CD4-positive, CD25-positive, alpha-beta regulatory T cell (primary cell): ENCODE measurements at places on chromosomes 11 and 22.

DNA sequence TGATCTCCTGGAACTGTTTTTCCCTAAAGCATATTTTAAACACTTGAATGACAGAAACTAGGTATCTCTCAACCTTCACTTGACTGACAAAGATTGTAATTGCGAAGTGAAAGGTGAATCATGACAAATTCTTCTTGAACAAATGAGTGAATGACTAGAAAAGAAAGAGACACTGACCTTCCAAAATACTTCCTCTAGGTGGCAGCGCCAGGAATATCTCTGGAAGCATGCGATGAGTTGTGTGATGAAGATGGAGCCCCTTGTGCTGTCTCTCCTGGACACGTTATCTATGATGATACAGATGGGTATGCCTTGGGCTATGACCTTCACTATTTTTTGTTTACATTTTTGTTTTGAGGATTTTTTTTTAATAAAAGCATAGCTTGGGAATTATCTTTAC is 7.0 kb upstream of the CASP12 start:
- DNase-seq: no peak

- no peak for DNase-seq
Observed at GRCh38 chr11:125663910-125664309, 16.7 kb downstream of the ACRV1 start.

DNA sequence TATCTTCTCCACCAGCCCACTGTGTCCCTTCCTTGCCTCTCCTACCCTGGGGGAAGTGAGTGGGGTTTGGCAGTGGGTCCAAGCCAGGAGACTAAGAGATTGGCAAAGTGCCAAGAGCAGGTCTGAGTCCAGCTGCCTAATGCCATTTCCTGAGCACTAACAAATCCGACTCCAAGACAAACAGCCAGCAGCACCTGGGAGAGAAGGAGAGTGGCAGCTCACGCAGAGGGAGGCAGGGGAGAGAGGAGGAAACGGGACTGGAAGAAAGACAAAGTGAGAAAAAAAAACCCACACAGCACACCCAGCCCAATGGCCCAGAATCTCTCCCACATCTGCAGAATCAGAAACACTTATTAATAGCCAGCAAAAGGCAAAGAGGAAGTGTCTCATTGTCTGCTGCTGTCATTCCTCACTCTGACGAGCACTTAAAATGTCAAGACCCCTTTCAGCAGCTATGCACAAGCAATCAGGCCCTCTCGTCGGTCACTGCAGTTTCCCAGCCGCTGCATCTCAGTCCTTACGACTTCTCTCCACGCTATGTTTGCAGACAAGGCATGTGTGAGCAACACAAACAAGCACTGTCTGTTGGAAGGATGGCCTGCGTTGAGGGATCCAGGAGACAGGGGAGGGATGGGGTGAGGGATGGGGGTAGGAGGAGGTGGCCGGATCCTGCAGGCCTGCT is 558.4 kb upstream of the CADM1 start:
- no peak for DNase-seq

DNA sequence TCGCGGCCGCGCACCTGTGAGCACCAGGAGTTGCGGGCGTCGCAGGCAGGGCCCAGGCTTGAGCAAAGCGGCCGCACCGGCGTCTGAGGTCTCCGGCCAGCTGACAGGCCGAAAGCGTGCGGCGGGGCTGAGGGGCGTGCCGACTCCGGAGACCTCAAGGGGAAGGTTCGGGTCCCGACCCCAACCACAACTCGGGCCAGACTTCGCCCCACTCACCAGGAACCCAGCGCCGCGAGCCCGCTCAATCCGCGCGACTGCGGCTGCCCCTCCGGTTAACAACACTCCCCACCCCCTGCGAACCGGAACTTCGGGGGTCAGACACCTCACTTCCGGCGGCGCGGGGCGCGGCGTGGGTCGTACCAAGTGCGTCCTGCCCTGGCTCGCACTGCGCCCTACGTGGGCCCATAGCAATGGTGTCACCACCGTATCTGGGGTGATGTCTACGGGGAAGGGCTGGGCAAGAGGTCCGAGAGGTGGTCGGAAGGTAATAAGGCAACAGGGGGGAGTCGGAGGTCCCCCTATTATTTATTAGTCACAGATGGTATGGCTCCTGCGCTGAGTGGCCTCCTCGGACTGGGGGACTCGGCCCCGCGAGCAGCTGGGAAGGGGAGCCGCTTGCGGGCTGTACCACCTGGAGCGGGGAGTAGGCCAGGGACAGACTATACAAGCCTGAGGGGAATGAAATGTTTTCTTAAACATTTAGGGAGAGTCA is at the start of gene SYVN1:
Gene SYVN1, minus strand, starts transcription at position 280 of the 712 bp plus-strand sequence. CDS start 918 bp downstream, outside the sequence.
- peak; percentile 94 for DNase-seq

DNA sequence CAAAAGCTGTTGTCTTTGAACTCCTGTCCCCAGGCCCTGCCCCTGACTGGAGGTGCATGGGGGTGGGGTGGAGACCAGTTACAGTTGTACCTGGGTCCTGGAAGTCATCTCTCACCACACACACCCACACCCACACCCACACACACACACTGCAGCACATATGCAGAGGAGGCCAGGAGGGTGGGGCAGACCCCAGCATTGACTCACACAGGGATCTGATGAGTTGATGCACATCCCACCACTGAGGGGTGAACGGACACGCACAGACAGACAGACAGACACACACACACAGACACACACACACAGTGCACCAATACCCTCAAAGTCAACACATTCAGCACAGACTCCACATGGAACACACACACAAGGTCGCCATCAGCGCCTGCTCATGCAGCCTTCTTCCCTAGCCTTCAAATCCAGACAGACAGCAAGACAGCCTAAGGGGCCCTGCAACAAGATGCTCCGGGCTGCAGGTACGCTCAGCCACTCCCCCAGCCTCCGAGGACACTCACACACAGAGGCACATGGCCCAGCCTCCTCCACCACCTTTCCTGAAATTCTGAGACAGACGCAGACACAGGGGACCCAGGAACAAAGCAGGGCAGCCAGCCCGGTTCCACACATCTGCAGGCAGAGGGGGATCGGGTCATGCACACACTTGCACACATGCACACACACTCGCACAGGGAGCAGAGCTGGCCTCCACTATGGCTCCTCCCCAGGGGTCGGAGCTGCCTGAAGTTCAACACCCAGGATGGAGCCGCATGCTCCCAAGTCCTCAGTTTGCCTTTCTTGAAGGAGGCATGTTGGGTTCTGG is 26.5 kb downstream of the SYT7 start:
- DNase-seq: no peak

DNA sequence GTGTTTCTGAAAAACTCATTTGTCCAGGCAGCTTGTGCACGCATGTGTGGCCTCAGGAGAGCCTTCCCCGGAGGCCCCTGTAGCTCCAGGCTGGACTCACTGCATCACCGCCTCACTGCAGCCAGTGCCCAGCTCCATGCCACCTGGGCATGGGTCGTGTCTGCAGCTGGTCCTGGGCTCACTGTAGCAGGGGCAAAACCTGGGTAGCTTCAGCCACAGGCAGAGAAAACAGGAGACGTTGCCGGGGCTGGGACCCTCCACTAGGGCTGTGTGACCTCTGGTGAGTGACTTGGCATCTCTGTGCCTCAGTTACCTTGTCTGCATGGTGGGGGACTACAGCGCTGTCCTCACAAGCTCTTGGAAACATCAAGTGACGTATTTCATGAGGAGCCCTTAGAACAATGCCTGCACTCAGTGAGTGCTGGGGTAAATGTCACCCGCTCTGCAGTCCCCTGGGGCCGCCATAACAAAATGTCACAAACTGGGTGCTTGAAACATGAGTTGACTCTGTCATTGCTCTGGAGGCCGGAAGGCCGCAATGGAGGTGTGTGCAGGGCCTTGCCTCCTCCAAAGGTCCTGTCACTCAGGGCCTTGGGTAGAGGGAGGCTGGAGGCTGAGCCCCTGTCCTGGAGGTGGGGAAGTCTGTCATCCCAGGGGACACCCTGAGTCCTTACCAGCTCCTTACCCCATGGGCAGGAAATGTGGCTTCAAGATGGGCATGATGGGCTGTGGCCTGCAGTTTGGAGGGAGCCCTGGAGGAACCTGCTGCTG is 488.7 kb downstream of the TBC1D22A start:
- DNase-seq: no peak
